ENCODE measurements at places on chromosomes 3 and 15. TPM values are rescaled to one million over a fixed set of nuclear protein-coding genes. Genes with fewer than 3 reads are reported as not detected.

The MYEF2 gene
- total RNA-seq, result 54.8 TPM

The HYPK gene
- 19.7 TPM for total RNA-seq

The SLC9A9 gene
- 1.3 TPM for total RNA-seq

The SAXO2 gene
- total RNA-seq, result 0.67 TPM

The RTP1 gene
- total RNA-seq, result not detected

Data from endothelial cell of umbilical vein (primary cell).